PC-3 (cell line): ENCODE measurements at places on chromosomes 2 and 18.

DNA sequence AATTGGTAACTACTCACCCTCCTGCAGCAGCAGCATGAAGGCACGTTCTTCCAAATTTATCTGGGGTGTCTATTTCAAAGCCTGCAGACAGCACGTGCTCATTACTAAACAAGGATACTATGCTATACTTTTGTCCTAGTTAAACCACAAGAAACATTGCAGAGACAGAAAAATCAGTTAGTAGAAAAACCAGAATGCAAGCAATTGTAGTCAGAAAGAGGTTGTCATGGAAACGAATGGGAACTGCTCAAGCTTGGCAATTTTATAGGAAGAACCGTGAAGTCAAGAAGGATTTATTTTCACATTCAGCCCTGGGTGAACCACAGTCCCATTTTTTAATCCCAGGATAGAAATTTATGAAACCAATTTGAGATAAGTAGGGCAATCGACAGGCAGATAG is 162.2 kb upstream of the PGAP1 start:
- DNase-seq = no peak

GRCh38 chr2:231259104-231259503 is 60.7 kb downstream of the ARMC9 start:
- no peak for DNase-seq

DNA sequence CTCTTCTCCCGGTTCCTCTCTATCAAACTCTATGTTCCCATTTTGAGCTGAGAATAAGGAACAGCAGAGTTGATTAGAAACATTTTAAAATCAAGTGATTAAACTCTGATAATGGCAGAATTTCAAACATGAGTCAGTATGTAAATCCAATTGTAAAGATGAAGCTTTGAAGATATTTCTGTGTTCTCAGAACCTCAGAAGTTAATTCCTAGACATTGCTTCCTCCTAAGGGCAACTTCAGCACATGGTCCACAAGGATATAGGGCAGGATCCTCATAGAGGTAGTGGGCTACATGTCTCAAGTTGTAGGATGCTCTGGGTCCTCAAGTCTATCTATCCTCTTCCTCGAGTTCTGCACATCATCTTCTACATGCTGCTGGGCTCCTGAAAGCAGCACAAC is 46.3 kb downstream of the QPCT start:
- DNase-seq = no peak

GRCh38 chr2:40274270-40274669 is 177.6 kb downstream of the SLC8A1 start:
- no peak for DNase-seq

- DNase-seq = no peak
Observed at GRCh38 chr2:109117780-109118179, 11.2 kb upstream of the SH3RF3 start.

DNA sequence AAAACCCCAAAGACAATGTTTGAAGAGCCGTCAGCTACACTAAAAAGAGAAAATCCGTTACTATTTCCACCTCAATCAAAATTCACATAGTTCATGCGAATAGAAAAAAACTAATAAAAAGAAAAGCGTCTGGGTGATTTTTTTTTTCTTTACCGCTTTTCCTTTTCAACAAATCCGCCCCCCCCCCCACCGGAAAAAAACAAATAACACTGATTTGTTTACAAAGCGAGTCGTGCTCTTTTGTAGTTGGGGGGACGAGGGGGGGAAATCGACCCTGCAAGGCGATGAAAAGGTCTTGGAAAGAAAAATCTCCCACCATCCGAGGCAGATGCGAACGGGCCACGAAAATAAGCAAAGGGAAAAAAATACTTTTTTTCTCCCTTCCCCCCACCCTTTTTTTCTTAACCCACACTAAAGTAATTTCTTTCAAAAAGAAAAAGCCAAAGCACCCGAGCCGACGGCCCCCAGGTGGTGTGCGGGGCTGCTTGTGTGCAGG is 638 bp downstream of the ZNF521 start:
- DNase-seq = no peak

DNA sequence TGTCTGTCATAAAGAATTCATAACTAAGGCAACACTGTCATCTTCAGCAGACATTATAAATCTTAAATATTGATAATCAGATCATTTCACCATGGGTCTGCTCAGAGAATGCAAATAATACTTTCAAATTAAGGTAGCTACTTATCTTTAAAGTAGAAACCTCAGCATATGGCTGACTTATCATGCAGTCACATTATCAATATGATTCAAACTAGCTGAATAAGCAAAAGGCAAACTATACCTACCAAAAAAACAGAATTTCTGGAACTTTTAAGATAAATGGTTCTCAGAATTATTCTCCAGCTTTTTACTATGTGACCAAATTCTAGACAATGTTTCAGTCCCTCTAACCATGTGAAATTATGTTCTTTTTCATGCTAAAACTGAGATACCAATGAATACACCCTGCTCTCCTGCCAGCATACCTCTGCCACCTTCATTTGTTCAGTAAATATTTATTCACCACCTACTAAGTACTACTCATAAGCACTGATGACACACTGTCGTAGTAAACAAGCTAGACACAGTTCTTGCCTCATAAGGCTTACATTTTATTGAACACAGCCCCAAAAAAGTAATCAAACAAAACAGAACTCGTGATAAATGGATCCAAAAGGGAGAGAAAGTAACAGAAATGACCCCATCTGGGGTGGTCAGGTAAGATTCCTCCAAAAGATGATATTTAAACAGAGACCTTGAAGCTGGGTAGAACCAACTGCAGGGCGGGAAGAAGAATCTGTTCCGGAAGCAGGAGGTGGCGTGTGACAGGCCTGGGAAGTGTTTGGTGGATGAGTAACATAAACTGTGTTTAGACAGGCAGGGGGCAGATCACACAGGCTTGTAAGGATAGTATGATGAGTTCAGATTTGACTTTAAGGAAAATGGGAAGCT is 17.7 kb downstream of the SPIRE1 start:
- peak; percentile 91 for DNase-seq

DNA sequence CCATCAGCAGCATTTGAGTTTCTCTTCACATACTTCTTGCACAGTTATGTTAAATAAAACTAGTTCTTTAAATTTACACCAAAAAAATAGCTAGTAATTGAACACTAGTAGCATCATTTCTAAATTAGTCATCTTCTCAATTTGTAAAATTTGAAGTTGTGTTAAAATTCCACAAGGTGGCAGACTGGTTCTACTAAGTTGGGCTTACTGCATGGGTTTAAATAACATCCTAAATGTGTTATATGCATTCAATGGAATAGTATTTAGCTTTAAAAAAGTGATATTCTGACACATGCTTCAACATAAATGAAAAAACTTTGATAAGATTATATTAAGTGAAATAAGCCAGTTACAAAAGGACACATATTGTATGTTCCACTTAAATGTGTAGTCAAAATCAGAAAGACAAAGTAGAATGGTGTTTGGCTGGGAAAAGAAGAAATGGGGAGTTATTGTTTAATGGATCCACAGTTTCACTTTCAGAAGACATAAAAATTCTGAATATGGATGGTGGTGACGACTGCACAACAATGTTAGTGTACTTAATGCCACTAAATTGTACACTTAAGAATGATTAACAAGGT is 28.7 kb upstream of the RPRD1A start:
- peak; percentile 48 for DNase-seq

GRCh38 chr2:161676902-161677496 is 52.8 kb downstream of the SLC4A10 start:
- no peak for DNase-seq

DNA sequence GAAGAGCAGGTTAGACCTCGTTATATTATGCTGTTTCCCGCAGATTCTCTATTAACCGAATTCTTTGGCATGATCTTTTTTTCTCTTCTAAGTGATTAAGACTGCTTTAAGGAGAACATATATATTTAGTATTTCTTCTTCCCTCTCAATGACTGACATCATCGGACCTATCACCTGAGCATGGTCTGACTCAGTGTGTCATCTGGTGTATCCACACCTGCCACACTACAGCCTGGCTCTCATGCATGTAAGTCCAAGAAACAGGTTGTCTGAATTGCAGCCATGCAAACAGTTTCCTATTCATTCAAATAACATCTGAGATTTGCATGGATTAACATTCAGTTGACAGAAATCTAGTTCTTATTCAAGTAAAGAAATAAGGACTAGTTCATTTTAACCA is 55.1 kb upstream of the CWC22 start:
- no peak for DNase-seq

GRCh38 chr18:6917072-6917471 is 187.6 kb downstream of the ARHGAP28 start:
- peak; percentile 22 for DNase-seq

GRCh38 chr2:125085904-125086303 is 1060.8 kb downstream of the CNTNAP5 start:
- no peak for DNase-seq

DNA sequence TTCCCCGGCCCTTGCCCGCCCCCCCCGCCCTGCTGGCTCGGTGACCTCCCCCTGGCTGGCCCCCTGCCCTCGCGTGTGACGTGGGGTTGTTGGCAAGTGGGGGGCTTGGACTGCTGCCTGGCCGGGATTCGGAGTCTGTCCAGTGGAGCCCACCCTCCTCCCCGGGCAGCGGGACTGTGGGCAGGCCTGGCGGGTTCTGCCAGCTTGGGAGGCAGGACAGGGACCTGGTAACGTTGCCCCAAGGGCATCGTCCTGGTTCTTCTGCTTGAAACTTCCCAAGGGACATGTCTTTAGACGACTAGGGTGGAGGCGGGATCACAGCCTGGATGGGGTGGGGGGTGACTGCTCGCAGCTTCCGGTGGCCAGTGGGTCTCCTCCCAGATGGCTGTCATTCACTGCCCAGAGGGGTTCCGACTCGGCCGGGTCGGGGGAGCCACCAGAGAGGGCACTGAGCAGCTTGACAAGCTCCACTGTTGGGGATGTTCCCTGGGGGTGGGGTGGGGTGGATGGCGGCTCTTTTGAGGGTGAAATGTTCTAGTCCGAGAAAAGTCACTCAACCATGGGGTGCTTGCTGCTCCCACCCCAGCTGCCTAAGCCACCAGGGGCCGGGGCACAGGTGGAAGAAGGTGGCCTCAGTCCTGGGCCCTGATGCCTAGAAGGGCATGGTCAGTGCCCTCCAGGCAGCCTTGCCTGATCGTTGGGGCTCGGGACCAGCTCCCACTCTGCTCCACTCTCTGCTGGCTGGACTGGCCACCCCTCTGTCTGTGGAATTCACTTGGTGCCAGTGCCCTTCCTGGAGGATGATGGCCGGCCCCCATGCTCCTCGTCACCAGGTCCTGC is 4.3 kb upstream of the HS6ST1 start:
- DNase-seq = no peak

DNA sequence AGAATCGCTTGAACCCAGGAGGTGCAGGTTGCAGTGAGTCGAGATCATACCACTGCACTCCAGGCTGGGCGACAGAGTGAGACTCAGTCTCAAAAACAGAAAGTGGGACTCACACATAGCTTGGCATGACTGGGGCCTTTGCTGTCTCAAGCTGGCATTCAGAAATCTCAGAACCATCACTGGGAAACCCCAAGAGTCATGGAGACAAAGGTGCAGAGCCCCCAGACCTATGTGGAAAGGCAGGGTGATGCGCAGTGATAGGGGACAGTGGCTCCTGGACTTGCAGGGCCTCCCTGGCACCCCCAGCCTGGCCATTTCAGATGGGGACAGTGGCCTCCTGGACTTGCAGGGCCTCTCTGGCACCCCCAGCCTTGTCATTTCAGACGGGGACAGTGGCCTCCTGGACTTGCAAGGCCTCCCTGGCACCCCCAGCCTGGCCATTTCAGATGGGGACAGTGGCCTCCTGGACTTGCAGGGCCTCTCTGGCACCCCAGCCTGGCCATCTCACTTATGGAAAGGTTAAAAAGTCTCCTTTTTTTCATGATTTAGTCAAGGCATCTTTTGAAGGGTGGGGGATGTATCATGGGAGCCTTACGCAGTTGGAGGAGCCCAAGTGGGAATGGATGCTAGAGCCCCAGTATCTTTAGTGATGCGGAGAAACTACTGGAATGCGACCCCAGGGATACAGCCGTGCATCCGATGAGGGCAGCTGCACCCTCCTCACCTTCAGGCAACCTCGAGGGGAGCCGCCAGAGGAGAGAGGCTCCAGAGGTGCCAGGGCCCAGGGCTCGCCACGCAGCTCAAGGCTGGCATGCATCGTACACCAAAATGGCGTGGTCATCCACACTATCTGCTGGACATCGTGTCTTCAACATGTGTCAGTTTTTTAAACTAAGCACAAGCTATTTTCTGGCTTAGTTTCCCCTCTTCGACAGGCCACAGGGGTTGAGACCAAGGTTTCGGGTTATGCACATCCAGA is 30.5 kb downstream of the ZNF516 start:
- no peak for DNase-seq

DNA sequence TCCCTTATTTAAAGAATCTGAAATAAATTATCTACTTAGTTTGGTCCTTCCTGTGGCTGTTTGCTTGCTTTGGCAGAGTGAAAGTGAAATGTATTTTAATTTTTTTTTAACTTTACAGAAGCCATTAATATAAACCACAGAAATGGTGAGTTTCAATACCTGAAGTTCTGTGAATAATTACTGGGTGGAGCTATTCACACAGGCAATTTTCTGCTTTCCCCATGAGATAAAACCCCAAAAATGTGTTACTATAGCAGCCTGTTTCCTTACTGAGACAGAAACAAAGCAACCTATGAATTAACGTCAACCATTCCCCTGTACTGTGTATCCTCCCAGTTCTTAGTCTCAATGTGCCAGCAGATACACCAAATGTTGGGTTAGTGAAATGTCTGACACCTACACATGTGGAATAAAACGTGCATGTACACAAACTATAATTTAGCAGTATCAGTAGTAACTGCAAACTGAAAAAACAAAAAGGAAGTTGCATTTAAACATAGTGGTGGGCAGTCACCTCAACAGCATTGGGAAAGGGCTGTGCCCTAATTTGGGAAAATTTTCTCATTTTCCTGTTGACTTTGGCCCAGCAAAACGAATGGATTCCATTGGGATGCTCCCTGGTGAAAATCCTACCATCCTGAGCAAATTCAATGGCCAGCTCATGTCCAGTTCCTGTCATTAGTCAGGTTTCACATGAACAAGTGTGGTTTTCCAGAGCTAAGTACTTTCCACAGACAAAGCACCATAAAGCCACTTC is 73.1 kb upstream of the RMDN2 start:
- DNase-seq = no peak

DNA sequence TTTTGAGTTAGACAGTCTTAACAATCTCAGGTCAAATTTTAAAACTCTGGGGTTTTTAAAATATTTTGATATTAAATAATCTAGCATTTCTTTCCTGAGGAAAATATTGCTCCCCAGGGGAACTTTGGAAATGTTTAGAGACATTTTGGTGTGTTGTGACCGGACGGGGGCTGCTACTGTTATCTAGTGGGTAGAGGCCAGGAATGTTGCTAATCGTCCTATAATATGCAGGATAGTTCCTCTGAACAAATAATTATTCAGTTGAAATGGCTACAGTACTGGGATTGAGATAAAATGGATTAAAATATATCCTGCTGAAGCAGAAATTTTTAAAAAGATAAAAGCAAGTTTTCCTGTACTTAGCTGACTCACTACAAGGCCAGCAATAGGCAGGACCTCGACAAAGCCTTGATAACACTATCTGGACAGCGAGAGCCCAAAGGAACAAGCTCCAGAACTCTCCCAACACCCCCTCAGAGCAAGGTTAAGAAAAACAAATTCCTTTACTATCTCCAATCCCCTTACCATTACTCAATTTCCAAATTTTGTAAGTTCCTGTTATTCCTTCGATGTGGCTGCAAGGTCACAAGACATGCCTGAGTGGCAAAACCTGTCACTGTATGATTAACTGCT is 1407.4 kb downstream of the SUCLG1 start:
- no peak for DNase-seq

- no peak for DNase-seq
Observed at GRCh38 chr2:109429567-109430328, 184.0 kb downstream of the SEPTIN10 start.
